ENCODE measurements at places on chromosomes 5 and 9.

DNA sequence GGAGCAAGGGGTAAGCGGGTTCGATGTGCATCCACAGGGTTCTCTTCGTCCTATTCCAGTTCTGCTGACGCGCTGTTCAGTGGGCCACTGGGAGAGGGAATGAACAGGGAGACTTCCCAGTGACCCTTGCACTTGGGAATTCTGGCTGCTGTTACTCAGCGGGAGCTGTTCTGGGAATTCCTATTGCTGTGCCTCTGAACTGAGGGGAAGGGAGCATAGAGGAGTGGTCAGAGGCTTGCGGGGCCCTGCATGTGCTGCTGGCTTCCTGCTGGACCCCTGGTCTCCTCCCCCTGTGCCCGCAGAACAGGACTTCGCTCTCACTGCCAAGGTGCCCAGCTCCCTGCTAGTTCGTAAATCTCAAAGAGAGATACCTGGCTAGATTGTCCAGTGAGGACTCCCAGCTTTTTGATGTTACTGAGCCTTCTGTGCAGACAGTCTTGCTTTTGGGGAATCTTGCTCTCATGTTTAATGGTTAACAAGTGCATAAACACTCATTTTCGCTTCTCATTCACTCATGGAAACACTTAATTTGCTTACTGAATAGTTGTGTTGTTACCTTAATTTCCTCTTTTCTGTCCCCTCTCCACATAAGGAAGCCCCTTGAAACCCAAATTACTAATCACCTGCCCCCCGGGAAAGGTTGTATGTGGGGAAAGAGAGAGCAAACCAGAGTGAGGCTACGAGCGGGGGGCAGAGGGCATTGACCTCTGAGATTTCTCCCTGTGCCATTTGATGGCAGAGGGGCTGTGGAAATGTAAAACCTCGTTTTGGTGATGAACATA lies 5.9 kb downstream of the TRIO start:
- DNase-seq, result no peak

DNA sequence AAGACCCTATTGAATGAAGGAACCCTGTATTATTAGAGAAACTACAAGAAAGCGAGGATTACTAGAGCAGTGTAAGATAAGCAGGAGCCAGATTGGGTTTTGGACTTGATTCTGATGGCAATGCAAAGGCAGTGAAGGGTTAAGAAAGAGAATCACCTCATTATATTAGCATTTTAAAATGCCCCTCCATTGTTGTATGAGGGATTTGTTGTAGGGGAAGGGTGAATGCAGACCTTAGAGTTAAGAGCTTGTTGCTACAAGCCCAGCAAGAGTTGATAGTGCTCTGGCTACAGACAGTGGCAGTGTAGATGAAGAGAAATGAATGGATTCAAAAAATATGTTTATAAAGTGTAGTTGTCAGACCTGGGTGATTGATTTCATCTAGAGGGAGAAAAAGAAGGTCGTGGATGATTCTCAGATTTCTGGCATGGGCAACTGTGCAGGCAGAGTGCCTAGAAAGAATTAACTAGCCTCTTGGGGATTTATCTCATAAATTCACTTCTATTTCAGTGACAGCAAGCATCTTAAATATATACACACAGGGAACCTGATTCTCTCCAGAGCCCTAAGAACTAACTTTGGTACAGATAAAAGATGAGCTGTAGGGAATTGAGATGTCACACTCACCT lies 344.8 kb downstream of the ARRDC3 start:
- no peak for DNase-seq

GRCh38 chr9:83209188-83209731 lies 146.3 kb upstream of the RASEF start:
- no peak for DNase-seq

DNA sequence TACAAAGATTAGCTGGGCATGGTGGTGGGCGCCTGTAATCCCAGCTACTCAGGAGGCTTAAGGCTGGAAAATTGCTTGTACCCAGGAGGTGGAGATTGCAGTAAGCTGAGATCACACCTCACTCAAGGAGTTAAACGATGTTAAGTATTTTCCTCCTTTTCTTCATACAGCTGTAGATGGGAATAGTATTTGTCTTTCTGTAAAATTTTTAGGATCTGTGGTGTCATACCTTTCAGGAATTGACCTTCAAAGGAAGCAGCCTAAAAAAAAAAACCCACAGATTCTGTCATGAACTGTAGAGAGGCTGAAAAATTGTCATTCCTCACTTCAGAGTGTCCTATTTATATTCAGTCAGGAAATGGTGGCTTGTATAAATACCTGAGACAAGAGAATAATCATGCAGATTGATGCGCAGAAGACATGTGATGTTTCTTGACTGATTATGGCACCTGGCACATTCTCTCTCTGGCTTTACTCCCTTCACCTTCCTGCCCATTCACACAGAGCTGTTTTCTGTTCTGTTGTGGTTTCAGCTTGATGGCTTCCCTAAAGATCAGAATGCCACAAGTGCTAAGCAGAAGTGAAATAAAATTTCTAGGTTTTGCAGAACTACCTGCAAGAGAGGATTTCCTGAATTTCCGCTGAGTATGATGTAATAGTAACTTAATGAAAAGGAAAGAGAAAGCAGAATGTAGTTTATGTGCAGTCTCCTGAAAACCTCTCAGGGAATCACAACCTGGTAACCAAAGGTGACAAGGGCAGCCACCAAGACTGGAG lies 3.8 kb downstream of the IFNA1 start:
- peak; percentile 23 for DNase-seq

DNA sequence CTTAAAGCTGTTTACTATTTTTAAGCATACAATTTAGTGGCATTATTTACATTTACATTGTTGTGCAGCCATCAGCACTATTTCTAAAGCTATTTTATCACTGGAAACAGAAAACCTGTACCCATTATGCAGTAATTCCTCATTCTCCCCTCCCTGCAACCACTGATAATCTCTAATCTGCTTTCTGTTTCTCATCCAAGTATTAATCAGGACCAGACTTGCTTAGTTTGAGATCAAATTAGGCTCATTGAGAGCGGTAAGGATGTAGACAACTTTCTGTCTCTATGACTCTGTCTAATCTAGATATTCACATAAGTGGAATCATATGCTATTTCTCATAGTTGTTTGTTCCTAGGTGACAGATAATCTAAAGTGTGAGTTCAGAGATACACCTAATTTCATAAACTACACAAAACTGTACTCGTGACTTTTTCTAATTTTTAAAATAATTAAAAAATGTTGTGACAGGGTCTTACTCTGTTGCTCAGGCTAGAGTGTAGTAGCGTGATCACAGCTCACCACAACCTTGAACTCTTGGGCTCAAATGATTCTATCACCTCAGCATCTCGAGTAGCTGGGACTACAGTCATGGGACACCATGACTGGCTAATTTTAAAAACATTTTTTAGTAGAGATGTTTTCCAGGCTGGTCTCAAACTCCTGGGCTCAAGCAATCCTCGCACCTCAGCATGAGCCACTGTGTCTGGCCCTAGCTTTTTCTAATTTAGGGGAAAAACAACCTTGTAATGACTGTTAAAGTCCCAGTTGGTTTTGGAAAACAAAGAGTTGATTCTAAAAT lies 37.6 kb downstream of the BDP1 start:
- DNase-seq, result no peak

DNA sequence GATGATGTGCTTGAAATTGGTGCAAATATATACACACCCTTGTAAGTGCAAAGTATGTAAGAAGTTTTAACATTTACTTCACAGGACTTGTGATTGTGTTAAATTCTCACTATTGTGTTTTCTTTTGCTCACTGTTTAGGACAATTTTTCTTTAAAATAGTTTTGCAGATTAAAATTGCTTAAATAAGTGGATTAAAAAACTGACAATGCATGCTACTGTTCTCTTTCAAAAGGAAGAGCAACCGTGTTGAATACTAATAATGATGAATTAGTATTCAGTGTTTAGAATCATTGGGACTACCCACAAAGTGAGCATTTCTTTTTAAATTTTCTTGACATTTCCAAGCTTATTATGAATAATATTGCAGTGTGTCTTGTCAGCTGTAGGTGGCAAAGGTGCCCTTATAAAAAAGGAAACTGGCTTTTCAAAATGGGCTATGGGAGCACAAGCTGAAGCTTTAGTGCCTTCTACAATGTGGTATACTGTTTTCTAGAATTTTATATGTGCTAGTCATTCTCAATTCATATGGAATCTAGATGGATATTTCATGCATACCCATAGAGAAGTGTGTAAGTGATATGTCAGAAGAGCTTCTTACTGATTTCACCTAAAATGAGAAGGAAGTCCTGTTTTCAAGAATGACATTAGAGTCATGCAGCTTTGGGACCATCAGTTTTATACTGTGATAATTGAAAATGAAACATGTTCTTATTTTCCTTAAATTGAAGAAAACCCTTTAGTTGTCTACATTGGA lies 35.4 kb downstream of the SREK1 start:
- DNase-seq, result no peak

GRCh38 chr5:39640552-39640951 lies 215.8 kb upstream of the DAB2 start:
- no peak for DNase-seq

- no peak for DNase-seq
Observed at GRCh38 chr5:78638423-78638822, 10.1 kb downstream of the LHFPL2 start.

- no peak for DNase-seq
Observed at GRCh38 chr9:113738893-113739604, 137.1 kb upstream of the ZNF618 start.

GRCh38 chr9:108720191-108720642 lies 135.6 kb downstream of the ACTL7B start:
- DNase-seq, result no peak

DNA sequence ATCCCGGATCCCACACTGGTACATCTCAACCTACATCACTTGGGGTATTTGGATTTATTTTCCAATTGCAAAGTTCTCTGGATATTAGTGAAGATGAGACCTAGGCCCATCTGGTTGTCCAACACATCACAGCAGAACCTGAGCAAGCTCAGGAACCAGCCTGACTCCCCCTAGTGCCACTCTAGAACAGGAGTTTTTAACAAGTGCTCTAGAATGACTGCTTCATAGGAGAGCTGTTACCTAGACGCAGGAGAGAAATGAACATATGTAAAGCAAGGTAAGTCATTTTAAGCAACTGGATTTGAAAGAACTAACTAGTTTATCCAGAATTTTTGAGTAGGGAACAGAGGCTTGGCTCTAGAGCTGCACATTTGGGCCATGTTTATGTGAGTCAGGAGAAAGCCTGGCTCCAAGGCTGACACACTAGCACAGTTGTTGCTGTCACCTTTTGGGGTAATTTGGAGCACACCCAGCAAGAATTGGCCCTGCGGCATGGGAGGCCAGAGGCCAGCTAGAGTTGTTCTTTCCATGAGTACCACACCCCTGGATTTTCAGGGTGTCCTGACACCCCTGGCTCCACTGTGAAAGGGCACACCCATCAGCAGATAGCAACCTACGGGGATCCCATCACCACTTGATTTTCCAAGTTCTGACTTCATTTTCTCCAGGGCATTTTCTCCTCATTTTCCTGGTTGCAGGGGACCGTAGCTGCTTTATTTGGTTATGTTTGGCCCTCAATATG lies 110.9 kb upstream of the LPAR1 start:
- DNase-seq, result peak; percentile 12

DNA sequence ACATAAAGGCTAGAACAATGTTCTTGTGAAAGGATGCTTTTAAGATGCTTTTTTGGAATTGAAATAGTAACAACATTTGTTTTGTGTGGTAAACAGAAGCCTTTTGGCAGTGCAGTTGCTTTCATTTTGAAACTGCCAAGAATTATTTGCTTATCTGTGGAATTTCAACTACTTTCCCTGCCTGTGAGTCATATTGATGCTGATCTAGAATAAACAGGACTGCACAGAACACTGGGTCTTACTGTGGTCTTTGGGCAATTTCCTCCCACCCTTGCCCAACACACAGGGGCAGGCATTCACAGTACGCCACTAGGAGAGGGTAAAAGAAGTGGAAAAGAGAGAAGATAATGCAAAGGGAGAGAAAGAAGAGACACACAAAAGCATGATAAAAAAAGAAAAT lies 483.7 kb downstream of the ELAVL2 start:
- DNase-seq, result no peak

DNA sequence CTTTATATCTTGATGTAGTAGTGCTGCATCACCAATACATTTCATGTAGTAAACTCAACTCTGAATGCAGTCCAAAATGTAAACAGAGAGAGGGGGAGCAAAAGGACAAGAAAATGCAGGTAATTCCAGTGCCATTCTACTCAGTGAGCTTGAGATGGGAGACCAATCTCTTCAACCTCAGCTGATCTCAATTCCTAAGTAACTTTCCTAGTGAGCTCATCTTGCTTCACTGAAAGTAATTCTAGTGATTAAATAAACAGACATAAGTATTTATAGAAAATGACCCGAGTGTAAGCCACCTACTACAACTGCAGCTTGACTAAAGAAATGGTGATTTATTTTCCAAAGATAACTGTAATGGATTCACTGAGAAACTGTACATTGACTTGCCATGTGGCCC lies 424.5 kb downstream of the DMRT2 start:
- no peak for DNase-seq

DNA sequence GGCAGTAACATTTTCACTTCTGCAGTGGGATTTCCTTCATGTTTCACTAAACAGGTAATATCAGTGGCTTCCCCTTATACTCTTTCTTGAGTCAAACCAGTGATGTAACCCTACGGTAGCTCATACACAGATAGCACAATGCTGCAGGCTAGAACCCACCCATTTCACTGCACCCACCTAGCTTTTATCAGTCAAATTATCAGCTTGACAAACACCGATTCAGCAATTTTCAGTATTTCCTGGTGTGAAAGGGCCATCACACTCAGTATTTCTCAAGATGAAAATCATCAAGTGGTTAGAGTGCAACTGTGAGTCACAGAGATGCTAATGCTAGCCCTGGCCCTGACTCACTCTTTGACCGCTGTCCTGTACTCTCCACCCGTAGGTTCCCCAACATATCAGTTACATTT lies 242.3 kb upstream of the PTGER4 start:
- peak; percentile 42 for DNase-seq

Measured in hematopoietic multipotent progenitor cell (in vitro differentiated cells).